Stimulated activated CD8-positive, alpha-beta memory T cell treated with anti-CD3 and anti-CD28 coated beads, Interleukin-7, amount 100 ng/mL, for 24 hours (primary cell): ENCODE measurements at places on chromosomes 11 and 22.
A peak's percentile ranks its signal among the peaks of the same experiment; 100 is the strongest.

- DNase-seq = no peak
Measured at GRCh38 chr11:48164836-48165235, 51.8 kb upstream of the OR4B1 start.

DNA sequence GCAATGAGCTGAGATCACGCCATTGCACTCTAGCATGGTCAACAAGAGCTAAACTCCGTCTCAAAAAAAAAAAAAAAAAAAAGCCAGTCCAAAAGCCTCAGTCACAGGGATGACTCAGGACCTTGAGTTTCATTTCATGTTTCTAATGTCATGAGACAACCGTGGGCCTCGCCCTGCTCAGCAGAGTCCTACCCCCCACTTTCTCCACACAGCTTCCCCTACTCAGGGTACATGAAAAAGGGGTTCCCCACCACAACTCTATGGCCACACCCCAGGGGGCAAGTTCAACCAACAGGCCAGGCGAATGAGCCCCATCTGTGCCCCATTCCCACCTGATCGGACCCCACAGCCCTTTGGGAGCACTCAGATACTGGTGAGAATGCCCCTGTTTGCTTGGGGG is 24.3 kb upstream of the ADA2 start:
- DNase-seq = no peak

GRCh38 chr22:26553056-26553752 is 36.7 kb downstream of the TPST2 start:
- no peak for DNase-seq

- peak; percentile 7 for DNase-seq
Measured at GRCh38 chr22:38657045-38657909, 839 bp downstream of the CBY1 start.

GRCh38 chr11:113876798-113877669 is 1.7 kb upstream of the USP28 start:
- DNase-seq = no peak

DNA sequence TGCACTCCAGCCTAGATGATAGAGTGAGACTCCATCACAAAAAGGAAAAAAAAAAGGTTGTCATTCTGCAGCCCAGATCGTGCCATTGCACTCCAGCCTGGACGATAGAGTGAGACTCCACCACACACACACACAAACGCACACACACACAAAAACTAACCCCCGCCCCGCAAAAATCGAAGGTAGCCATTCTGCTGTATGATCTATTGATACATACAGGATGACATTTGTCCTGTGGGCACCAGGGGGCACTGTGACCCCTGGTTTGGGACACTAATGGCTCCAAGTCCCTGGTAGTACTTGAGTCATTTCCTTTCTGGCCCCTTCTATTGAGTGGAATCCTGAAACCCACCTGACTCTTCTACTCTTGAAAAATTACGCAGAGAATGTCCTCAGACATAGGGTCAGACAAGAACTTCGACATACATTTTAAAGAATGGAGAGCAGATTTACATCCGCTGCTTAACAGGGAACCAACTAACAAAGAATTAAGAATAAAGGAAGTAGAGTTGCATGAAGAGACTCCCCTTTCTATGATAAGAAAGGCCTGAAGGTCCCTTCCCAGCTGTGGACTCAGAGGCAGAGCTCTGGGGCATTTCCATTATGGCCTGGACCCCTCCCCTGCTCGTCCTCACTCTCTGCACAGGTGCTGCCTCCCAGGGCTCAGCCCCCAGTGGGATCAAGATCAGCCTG is 35.0 kb upstream of the PRAME start:
- peak; percentile 16 for DNase-seq

DNA sequence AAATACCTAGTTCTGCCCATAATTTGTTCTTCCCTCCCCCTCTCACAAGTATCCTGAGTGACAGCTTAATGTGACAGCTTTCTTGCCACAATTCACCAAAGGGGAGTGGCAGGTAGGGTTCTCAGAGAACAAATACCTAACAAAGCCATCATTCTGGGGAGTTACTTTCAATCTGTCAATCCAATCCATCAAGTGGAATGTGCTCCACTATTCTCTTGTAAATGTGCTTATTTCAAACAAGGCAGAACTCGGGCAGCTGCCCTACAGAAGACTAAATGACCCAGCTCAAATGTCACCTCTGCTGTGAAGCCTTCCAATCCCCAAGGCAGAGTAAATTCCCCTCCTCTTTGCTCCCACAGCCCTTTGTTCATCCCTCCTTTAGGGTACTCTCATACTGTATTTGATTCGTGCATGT is 27.8 kb downstream of the LGR4 start:
- DNase-seq = no peak

DNA sequence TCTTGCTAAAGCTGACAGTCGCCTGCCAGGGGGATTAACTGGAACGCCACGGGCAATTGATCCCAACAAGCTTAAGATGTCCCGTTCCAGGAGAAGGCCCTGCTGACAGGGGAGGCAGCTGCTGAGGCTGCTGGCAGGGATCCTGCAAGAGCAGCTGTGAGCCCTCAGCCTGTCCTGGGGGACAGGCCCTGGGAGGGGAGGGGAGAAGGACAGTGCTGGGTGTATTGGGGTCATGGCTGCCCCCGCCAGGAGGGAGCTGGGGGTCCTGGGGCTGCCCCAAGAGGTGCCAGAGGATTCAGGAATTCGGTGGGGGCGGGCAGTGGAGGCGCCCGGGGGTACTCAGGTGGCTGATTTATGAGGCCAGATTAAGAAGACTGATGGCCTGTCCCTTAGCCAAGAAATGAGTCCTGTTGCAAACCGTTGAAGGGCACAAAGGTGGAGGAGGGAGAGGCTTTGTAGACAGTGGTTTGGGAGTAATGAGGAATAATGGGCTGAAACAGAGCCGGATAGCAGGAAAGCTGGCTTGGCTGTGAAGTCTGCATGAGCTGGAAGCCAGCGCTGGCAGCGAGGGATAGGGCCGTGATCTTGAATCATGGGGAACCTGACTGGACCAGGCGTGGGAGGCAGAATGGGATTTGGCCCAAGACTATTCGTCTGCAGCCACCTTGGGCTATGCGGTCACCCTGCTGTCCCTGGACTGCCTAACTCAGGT is 133.5 kb downstream of the CACNA1I start:
- no peak for DNase-seq

- DNase-seq = no peak
Measured at GRCh38 chr11:121626507-121626875, 173.7 kb upstream of the SORL1-AS1 start.

DNA sequence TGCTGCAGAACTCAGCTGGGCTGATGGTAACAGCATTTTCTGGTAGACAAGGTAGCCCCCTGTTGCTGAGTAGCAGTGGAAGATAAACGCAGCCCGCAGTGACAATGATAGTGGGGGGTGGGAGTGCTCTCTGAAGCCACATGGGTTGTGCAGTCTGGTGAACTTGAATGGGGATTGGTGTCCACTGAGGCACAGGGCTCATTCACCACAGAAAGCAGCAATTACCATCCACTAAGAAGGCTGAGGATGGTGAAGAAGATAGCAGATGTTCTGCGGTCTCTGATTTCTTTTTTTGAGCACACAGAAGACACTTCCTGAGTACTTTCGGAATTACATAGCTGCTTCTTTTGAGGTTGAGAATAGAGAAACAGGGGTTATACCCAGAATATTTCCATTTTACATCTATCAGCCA is 150.3 kb downstream of the LRRC4C start:
- no peak for DNase-seq

DNA sequence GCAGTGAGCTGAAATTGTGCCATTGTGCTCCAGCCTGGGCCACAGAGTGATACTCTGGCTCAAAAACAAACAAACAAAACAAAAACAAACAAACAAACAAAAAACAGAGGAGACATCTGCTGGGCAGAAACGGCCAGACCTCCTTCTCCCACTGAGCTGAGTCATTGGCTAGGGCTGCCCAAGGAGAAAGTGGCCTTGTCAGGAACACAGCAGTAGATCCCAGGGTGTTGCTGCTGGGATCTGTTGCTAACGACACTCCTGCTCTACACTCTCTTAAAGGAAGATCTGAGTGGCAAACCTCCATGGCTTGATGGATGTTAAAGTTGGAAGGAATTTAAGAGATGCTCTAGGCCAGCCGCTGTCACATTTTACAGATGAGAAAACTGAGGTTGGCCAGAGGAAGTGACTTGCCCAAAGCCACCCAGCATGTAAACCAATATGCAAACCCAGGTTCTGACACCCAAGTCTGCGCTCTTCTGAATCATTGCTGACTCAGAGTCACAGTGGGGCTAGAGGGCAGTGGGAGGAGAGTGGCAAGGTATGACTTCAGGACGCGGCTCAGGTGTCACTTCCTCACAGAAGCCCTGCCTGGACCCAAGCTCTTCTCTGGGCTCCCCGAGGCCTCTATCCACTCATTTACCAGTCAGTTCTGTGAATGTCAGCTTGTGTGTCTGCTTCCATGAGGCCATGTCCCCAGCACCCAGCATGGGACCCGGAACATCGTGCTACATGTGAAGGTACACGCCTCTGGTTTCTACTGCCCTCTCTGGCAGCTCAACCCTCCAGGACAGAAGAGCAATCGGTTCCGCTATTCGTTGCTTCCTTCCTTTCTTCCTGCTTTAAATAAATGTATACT is 11.3 kb upstream of the GDPD5 start:
- no peak for DNase-seq

GRCh38 chr11:19191530-19192169 is 10.1 kb downstream of the CSRP3 start:
- no peak for DNase-seq

GRCh38 chr22:40535189-40535512 is 101.4 kb downstream of the MRTFA start:
- DNase-seq = no peak
